ENCODE measurements at places on chromosomes 4 and X.

DNA sequence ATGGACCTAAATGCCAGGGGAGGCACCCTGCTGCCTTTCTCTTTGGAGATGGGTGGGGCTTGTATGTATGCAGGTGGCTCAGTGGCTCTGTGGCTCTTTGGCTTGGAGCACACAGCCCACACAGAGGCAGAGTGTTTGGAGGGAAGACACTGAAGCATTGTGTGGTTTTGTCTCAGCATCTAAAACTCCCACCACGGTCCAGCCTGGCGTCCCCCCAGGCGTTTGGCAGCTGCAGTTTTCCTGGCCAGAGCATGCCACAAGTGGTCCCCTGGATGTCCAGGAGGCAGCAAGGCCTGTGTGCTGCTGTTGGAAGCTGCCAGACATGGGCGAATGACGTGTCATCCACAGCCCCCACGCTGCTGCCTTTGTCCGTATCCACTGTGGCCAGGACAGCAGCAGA, 32.2 kb upstream of the PSAPL1 start:
- DNase-seq, result no peak
- H3K27me3 ChIP-seq, result no peaks in the 10 kb centered on the region
- H3K36me3 ChIP-seq, result no peaks in the 10 kb centered on the region
- H3K4me1 ChIP-seq, result no peaks in the 10 kb centered on the region

GRCh38 chrX:111288841-111289240, 18.6 kb upstream of the CAPN6 start:
- no peaks in the 10 kb centered on the region for H3K36me3 ChIP-seq
- no peak for DNase-seq
- H3K27me3 ChIP-seq, result no peaks in the 10 kb centered on the region
- no peaks in the 10 kb centered on the region for H3K4me1 ChIP-seq
- no peak overlapping the region for H3K27ac ChIP-seq

DNA sequence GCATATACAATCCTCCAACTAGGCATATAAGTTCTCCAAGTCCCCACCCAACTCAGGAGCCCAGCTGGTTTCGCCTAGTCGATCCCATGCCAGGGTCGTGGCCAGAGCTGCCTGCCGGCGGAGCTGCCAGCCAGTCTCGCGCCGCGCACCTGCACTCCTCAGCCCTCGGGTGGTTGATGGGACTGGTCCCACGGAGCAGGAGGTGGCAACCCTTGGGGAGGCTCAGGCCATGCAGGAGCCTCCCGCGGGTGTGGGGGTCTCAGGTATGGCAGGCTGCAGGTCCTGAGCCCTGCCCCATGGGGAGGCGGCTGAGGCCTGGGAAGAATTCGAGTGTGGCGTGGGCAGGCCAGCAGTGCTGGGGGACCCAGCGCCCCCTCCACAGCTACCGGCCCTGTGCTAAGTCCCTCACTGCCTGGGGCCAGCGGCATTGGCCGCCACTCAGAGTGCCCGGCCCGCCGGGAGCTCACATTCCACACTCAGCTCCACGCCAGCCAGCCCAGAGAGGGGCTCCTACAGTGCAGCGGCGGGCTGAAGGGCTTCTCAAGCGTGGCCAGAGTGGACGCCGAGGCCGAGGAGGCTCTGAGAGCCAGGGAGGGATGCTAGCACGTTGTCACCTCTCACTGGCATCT, 1086.4 kb upstream of the PCDH10 start:
- H3K4me1 ChIP-seq, result no peaks in the 10 kb centered on the region
- H3K27ac ChIP-seq, result no peak overlapping the region
- H3K36me3 ChIP-seq, result no peaks in the 10 kb centered on the region
- DNase-seq, result no peak

GRCh38 chrX:37509349-37509748, 62.1 kb upstream of the LANCL3 start:
- no peak overlapping the region for H3K27ac ChIP-seq
- H3K4me3 ChIP-seq, result no peak overlapping the region
- H3K4me1 ChIP-seq, result no peaks in the 10 kb centered on the region
